ENCODE measurements at places on chromosomes 6 and 20.

GRCh38 chr6:130849594-130849993, 22.4 kb downstream of the SMLR1 start:
- DNase-seq: no peak

- no peak for DNase-seq
These were observed 127.9 kb upstream of the EDN1 start for GRCh38 chr6:12162213-12162612.

DNA sequence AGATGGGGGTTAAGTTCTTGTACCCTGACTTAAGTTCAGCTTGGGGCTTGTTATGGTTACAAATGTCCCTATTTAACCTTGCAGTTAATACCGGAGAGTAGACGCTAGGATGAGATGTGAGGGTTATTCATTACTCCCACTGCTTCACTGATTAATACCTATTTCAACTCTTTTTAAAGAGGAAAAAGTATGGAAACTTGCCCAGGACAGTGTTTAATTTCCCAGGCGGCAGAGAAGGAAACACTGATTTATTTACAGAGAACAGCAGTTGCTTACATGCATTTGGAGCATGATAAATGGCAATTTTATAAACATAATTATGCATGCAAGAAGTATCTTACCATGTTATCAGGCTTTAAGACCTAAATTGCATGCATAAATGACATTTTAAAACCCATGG, 137.7 kb downstream of the RCAN2 start:
- DNase-seq: no peak

GRCh38 chr6:156618600-156619205, 158.5 kb upstream of the ARID1B start:
- DNase-seq: no peak

DNA sequence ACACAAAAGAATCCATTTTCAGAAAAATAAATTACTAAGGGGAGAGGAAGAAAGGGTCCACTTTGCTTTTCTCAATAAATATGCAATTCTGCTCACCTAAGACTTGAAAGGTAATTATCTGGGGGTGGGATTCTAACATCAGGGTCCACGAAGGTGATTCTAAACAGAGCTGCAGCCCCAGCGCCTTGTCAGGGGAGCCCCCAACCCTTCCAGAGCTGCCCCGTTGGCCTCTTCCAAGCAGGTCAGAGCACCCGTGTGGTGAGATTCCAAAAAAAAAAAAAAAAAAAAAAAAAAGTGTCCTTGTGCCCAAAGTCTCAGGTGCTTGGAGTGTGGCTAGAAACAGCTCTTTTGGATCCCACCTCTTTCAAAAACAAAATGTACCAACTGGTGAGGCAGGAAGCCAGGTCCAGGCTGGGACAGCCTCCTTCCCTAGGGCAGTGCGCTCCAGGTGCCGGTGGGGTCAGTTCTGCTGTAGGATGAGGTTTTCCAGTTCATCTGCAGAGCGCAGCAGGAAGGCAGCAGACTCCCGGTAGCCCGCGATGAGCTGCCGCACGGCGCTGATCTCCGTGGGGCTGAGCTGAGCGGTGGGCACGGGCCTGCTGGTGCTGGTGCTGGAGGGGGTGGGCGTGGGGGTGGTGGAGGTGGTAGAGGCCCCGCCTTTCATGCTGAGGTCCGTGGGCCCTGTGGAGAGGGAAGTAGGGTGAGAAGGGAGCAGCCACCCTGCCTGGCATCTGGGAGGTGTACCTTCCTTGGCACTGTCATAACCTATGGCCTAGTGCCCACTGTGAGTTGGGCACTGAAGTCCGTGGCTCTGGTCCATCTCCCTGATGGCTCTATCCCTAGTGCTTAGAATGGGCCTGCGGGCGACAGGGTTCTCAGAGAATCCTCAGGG, 89.3 kb downstream of the ASXL1 start:
- no peak for DNase-seq

Data from foreskin fibroblast (primary cell).